Activated CD8-positive, alpha-beta T cell treated with anti-CD3 and anti-CD28 coated beads for 36 hours (primary cell): ENCODE measurements at places on chromosomes 16 and 17. TPM values are rescaled to one million over a fixed set of nuclear protein-coding genes. Genes with fewer than 3 reads are reported as not detected.

DNA sequence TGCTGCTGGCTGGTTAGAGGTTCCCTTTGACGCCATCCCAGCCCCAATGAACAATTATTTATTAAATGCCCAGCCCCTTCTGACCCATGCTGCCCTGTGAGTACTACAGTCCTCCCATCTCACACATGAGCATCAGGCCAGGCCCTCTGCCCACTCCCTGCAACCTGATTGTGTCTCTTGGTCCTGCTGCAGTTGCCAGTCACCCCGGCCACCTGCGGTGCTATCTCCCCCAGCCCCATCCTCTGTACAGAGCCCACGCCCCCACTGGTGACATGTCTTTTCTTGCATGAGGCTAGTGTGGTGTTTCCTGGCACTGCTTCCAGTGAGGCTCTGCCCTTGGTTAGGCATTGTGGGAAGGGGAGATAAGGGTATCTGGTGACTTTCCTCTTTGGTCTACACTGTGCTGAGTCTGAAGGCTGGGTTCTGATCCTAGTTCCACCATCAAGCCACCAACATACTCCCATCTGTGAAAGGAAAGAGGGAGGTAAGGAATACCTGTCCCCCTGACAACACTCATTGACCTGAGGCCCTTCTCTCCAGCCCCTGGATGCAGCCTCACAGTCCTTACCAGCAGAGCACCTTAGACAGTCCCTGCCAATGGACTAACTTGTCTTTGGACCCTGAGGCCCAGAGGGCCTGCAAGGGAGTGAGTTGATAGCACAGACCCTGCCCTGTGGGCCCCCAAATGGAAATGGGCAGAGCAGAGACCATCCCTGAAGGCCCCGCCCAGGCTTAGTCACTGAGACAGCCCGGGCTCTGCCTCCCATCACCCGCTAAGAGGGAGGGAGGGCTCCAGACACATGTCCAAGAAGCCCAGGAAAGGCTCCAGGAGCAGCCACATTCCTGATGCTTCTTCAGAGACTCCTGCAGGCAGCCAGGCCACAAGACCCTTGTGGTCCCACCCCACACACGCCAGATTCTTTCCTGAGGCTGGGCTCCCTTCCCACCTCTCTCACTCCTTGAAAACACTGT, 11.3 kb downstream of the CX3CL1 start:
- no peak overlapping the region for H3K4me3 ChIP-seq
- no peaks in the 10 kb centered on the region for H3K36me3 ChIP-seq
- no peak overlapping the region for H3K27ac ChIP-seq
- no peak for DNase-seq

The ASPHD1 gene
- total RNA-seq = 2.1 TPM

DNA sequence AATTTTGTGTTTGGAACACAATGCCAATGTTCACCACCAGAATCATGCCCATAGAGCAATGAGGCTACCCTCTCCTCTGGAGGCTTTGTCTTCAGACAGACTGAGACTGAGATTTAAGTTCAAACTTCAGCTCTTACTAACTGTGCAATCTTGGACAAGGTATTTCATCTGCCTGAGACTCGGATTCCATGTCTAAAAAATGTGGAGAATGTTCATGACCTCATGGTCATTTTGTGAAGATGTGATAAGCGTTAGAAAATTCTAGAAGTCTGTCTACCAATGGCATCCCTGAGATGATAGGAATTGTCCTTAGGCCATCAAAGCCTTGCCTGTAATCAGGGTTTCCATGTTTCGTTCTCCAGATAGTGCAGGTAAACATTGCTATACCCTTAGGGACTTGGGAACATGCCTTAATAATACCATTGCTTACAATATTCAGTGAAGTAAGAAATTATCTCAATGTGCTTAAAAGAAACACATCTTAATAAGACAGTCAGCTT, 388.2 kb upstream of the MAF start:
- H3K27ac ChIP-seq = no peak overlapping the region
- no peak for DNase-seq
- no peaks in the 10 kb centered on the region for H3K4me1 ChIP-seq
- H3K27me3 ChIP-seq = peaks cover 2% of the 10 kb centered on the region

The RCVRN gene
- total RNA-seq = not detected
